ENCODE measurements at places on chromosomes 16 and 17.

GRCh38 chr16:68022278-68022727 is 729 bp downstream of the DDX28 start:
- no peak for DNase-seq

GRCh38 chr17:49890077-49890821 is 42.4 kb upstream of the TAC4 start:
- no peak for DNase-seq

DNA sequence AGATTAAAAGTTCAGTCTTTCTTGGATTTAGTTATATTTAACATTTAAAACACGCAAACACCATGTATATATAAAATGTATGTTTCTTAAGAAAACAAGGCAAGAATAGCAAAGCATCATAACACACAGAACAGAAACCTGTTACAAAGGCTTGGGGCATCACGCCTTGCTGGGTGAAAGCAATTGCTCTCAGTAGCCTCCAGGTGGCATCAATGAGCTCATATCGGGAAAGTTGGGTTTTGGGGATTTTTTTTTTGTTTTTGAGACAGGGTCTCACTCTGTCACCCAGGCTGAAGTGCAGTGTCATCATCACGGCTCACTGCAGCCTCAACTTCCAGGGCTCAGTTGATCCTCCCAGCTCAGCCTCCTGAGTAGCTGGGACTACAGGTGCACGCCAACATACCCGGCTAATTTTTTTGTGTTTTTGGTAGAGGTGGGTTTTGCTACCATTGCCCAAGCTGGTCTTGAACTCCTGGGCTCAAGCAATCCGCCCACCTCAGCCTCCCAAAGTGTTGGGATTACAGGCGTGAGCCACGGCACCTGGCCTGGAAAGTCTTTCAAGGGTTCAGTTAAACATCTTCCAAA is 56.9 kb downstream of the CYB5D2 start:
- DNase-seq: peak; percentile 56

DNA sequence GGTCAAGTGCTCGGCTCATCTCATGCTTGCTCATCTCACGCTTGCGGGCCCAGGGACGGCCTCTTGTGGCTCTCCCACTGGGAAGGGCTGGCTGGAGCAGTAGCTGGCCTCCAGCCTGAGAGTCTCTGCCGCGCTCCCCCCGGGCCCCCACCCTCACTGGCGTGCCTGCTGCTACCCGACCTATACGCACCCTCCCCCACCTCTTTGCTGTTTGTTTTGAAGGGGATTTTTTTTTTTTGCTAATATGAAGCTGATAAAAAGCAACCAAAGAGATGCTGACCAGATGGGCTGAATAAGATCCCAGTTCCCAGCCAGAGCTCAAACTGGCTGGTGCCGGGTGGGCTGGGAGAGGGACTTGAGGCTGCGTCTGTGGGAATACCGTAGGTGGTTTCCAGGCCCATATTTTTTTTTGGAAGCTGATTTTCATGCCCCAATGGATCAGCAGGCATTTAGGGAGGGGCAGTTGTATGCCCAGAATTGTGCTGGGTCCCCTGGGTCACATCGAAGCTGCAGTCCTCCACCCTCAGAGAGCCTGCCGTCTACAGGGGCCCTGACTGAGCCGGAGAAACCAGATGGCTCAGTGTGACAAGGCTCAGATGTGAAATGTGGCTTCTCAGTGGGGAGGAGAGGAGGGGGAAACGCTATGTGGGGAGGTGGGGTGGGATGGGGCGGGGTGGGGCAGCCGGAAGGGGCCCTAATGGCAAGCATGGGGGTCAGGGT is 115.0 kb downstream of the RAP1GAP2 start:
- DNase-seq: no peak

DNA sequence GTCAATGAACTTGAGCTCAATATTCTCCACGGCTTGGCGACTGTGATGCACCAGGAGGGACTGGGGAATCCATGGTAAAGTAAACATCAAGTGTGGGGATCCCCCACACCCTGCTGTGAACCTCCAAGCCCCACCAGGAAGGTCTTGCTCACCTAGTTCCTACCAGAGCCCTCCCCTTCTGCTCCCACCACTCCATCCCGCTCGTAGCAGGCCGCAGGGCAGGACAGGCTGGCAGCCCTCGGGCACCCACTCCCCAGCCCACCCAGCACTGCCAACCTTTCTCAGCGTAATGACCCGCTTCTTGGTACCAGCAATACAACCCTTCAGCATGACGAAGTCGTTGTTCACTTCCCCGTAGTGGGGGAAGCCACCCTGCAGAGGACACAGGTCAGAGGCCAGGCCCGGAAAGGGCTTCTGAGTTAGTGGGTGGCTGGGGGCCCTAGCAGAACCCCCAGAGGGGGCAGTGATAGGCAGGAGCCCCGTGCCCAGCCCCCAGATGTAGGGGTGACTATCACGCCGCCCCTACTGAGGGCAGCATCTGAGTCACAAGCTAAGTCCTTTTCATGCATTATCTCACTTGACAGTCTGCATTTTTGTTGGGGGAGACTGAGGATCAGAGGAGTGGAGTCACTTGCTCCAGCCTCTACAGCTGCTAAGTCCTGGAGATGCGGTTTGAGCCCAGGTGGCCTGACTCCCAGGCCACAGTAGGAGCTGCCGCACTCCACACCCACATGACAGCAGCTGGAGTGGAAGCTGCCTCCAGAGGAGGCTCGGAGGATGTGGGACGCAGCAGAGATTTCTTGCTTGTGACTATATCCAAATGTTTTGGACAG is 2.8 kb upstream of the MSRB1 start:
- no peak for DNase-seq

DNA sequence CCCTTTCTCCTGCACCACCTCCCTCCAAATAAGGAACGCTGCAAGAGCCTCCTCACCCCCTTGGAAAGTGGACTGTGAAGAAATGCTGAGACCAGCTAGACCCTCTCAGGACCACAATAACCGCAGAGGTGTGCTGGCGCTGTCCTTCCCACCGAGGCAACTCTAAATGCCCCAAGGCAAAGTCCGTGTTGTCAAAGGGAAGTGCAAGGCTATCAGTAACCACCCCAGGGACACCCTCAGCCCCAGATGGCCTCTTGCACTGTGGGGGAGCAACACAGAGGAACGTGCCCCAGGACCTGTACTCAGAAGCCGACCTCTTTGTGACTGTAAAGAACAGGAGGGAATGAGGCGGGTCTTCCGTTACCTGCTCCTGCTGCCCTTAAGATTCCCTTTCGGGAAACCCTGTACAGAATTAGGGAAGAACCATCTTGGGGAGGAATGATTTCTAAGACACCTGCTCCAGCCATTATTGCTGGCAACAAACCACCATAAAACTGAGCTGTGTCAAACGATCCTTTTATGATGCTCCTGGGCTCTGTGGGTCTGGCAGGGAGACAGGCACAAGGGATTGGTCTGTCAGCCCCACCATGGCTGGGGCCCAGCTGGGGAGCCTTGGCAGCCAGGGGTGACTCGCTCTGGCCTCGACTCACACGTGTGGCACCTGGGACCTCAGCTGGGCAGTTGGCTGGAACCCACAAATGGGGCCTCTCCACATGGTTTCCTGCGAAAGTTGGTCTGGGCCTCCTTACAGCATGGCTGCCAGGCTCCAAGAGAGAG is 14.6 kb upstream of the MED9 start:
- no peak for DNase-seq

GRCh38 chr17:6045621-6046357 is 24.4 kb upstream of the WSCD1 start:
- no peak for DNase-seq

GRCh38 chr16:12321311-12321842 is 344.8 kb downstream of the SNX29 start:
- DNase-seq: no peak

DNA sequence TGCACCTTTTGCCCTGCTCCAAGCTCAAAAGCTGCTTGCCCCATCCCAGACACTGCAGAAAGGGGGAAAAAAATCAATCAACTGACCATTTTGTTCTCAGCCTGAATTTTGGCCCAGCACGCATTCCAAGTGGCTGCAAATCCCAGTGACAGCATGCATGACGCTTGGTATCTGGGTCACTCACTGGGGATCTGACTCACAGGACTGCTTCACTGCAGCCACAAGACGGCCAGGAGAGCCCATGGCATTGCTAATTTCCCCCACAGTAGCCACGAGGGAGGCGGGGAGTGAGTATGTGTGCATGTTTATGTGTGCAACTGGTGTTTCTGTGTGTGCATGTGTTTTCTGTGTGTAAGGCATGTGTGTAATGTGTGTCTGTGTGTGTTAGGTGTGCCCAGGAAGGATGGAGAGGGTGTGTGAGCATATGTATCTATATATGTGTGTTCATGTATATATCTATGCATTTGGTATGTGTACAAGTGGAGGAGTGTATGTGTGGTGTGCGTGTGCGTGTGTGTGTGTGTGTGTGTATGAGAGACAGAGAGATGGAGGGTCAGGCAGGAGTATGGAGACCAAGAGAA is 33.8 kb downstream of the SDK2 start:
- DNase-seq: no peak

DNA sequence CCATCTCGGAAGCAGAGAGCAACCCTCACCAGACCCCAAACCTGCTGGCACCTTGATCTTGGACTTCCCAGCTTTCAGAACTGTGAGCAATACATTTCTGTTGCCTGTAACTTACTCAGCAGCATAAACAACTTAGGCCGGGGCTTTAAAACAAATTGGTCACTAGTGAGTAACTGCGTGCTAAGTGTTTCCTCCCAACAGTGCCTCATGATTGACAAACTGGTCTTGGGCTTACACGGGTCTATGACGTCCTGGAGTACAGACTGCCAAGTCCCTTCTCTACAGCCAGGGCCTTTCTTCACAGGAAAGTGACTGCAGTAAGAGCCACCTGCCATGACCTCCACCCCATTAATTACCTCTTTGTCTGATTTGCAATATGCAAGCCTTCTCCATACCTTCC is 136.7 kb downstream of the XYLT1 start:
- DNase-seq: no peak

GRCh38 chr17:80036715-80037477 is 454 bp downstream of the CCDC40 start:
- DNase-seq: peak; percentile 47

- DNase-seq: no peak
Measured at GRCh38 chr16:15542261-15542660, 100.7 kb downstream of the MARF1 start.

- DNase-seq: no peak
Measured at GRCh38 chr16:81095653-81095952, 592 bp downstream of the GCSH start.

DNA sequence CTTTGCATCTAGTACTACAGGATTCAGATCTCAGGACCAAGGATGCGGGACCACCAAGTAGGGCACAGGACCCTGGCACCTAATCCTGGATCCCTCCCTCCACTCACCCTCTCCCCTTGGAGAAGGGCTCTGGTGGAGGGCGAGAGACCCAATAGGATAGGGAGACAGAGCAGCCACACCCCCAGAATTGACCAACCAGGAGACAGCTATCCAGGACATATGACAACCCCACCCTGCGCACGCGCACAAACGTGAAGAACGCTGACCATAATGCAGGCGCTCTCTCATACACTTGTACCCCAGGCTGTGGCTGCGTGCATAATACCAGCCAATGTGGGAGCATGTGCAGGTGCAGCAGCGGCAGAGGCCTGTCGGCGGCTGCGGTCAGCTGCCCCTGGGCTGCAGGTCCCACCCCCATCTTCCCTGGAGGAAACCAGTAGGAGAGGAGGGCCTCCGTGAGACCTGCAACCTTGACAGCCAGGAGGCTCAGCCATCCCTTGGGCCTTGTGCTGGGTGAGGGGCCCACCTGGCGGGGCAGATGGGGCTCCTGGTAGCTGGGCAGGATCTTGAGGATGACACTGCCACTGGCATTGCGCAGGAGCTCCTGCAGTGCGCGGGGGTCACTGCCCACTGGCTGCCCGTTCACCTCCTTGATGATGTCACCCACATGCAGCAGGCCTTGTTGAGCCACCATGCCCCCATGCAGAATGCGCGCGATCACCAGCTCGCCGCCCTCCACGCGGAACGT is 25.4 kb downstream of the MPP2 start:
- no peak for DNase-seq

- DNase-seq: no peak
Measured at GRCh38 chr16:54284319-54284930, 2.2 kb downstream of the IRX3 start.

DNA sequence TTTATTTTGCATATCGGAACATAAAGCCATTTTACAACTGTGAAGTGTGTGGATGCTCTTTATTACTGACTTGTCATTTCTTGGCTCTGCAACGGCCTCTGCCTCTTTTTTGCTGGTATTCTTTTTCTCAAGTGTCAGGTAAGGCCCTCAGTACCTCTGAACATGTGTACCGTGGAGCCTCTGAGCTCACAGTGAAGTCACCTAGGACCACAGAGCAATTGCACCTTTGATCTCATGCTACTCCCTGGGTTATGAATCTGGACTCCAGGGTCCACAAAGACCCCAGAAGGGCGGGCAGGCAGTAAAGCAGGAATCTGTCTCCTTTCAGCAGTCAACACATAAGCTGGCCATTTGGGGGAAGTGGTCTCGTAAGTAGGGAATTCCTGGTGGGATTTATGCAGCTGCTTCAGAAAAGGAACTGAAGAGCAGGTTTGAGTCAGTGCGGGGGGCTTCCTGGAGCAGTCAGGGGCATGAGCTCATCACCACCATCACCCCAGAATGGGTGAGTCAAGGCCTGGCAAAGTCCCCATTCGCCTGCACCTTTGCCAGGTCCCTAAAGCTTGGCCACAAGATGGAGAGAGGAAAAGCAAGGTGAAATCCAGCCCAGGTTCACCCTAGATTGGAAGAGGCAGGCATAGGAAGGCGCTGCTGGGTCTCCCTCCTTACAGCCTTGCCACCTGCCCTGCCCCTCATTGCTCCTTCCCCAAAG is 33.0 kb downstream of the TBX4 start:
- DNase-seq: no peak

DNA sequence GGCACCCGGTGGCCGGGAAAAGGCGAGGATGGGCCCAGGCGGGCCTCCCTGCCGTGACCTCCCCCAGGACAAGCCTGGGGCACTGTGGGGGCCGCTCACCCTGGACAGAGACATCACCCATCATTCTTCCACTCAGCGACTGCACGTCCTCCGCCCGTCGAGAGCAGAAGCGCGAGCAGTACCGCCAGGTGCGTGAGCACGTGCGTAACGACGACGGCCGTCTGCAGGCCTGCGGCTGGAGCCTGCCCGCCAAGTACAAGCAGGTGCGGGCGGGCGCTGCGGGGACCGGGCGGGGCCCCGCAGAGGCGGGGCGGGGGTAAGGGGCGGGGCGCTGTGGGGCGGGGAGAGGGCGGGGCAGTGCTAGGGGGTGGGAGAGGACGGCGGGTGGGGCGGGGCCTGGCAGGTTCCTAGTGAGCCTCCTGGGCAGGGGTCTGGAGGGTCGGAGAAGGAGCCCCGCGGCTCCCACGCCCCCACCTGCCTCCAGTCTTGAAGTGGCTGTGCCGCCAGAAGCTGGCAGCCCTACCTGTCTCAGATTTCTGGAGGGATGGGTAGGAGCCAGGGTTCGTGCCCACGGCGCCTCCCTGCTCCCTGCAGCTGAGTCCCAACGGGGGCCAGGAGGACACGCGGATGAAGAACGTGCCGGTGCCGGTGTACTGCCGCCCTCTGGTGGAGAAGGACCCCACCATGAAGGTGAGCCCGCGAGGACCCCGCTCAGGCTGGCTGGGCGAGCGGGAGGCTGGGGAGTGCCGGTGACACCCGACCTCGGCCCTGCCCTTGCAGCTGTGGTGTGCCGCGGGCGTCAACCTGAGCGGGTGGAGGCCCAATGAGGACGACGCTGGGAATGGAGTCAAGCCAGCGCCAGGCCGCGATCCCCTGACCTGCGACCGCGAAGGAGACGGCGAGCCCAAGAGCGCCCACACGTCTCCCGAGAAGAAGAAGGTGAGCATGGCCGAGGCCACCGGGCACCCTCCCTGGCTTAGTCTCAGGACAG is 7.5 kb downstream of the NME3 start:
- DNase-seq: no peak

- no peak for DNase-seq
Measured at GRCh38 chr16:3022684-3023414, 893 bp downstream of the HCFC1R1 start.

GRCh38 chr16:2973605-2974318 is 4.6 kb downstream of the PAQR4 start:
- no peak for DNase-seq

GRCh38 chr17:46818316-46818928 is at the start of gene WNT3:
TSS of gene WNT3 (minus strand) at chr17:46818692. CDS start at chr17:46818597, 95 bp downstream.
- peak; percentile 53 for DNase-seq
